Left forelimb (tissue), 1 donor: ENCODE measurements at places on chromosomes 16 and 17.

DNA sequence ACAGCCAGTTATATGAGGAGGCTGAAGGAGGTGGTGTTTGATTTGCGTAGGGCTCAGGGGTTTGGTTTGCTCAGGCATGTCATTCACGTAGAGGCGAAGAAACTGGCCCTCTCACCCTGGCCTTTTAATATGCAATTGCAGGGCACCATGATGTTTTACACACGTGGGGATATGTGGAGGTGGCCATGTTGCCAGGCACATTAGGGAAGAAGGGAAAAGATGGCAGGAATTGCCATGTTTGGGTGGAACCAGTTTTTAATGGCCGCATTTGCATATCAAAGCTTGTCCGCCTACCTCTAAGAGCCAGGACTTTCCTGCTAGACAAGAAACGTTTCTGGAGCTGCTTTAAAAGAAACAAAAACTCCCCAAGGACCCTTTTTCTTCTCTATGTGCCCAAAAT, 1483.7 kb upstream of the GOT2 start:
- DNase-seq: no peak

DNA sequence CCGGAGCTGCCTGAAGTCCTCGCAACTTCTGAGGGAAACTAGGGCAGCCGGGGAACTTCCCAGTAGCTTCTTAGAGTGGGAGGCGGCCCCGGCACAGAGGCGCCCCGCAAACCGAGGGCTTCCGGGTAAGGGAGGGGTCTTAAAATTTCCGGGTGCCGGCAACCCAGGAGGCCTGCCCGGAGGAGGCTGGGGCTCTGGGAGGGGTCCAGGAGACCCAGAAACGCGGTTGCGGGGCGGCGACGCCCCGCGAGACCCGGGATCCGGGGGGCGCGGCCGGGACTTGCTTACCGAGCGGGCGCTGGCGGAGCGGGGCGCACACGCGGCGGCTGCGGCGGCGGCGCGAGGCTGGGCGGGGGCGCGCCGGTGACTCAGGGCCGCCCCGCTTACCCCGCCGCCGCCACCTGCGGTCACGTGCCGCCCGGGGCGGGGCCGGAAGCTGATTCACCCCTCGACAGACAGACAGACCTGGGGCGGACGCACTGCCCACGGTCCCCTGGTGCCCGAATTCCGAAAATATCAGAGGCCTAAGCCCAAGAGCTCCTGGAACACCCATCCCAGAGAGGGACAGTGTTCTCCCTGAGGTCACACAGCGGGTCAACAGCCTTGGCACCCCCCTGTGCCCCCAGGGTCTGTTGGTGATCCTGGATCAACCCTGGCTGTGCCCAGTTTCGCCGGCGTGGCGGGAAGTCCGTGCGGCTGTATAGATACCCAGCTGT, at the start of gene FAM83G:
TSS of gene FAM83G (minus strand) at position 344 of the 716 bp plus-strand sequence. CDS start 723 bp downstream, outside the sequence.
- DNase-seq: no peak

DNA sequence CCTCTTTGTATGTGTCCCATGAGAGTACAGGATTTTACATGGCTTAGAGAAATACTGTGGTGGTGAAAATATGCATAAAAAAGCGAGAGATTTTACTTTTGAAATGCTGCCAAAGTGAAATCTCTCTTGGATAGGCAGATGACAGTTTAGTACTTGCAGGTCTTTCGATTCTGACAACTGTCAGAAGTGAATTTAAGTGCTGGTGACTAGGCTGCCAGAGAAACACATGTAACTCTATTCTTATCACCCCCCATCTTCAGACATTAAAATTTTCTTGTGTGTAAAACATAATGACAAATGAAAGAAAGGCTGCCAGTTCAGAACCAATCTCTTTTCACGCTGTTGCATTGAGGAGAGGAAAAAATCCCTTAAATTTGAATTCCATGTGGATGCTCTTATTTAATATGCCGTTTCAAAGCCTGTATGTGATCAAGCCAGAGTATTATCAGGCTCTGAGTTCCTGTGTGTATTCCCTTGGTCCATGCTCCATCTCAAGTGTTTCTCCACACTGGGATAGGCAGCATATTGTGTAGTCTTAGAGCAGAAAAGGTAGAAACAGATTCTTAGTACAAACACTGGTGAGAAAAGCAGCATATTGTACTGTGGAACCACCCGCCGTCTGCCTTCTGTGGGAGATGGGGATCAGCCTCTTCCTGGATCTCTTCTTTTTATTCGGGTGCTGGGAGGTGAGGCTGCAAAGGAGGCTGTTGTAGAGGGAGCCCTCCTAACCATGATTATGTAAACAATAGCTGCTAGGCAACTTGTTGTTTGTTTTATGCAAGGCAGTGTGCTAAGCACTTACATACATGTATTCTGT, 291.3 kb downstream of the WWOX start:
- DNase-seq: no peak

- DNase-seq: no peak
Observed at GRCh38 chr16:48409839-48410632, 24.8 kb upstream of the SIAH1 start.

- peak; percentile 67 for DNase-seq
Observed at GRCh38 chr17:75845058-75845711, 981 bp upstream of the UNC13D start.
